ENCODE measurements at places on chromosomes 2 and 18.

DNA sequence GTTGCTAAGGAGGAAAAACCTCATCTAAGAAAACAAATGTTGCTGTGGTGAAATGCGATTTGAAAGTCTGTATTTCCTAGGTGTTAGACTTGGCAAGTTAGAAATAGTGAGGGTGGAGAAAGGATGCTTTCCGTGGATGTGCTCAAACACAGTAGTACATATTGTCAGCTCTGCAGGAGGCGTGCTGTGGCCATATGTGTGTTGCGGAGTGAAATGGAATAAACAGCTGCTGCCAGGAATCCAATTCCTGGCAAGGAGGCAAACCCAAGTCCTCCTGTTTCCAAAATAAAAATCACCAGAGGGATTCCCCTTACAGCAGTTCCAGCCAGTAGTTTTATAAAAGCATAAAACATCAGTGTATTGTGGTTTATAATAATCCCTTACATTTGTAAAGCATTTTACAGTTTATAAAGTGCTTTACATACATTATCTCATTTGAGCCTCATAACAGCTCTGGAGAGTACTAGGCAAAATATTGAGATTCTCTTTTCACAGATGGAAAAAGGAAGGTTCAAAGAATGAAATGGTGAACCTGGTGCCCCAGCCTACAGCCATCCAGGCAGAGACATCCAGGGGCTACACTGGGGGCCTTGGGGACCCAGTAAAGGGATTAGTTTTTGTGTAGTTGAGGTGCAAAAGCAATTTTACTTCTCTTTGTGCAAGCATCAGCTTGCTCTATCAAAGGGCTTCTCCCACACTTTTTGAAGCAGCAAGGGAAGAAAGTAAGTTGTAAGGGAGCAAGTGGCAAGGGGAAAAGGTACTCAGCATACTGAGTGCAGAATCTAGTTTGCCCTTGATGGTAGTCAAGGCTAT is 206.0 kb downstream of the AGPS start:
- no peak for DNase-seq

DNA sequence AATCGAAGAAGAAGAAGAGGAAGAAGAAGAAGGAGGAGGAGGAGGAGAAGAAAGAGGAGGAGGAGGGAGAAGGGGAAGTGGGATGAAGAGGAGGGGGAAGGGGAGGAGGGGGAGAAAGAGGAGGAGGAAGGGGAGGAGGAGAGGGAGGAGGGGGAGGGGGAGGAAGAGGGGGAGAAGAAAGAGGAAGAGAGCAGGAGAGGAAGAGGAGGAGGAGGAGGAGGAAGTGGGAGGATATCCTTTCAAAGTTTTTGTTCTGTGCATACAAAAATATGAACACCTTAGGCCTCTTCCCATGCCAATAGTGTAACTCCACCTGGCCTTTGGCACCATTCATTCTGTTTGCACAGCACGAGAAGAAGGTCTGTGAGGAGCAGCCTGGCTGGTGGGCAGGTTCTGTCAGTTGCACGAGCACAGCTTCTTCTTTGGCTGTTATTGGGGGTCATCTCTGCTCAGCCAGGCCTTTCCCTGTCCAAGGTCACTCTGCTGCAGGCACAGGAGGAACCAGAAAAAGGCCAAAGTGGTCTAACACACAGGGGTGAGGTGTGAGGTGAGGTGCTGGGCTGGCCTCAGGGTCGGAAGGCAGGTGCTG is 25.8 kb upstream of the PLB1 start:
- DNase-seq, result no peak

- DNase-seq, result no peak
Measured at GRCh38 chr2:20093263-20094141, 42.1 kb upstream of the LAPTM4A start.

DNA sequence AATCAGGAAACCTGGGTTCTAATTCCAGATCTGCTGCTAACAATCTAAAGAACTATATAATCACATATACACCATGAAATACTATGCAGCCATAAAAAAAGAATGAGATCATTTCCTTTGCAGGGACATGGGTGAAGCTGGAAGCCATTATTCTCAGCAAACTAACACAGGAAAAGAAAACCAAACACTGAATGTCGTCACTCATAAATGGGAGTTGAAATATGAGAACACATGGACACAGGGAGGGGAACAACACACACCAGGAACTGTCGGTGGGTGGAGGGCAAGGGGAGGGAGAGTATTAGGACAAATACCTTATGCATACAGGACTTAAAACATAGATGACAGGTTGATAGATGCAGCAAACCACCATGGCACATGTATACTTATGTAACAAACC is 33.2 kb downstream of the CDH2 start:
- DNase-seq, result no peak

GRCh38 chr2:80548469-80548868 is 243.9 kb upstream of the LRRTM1 start:
- DNase-seq, result no peak

- no peak for DNase-seq
Measured at GRCh38 chr2:16626497-16626896, 39.1 kb downstream of the CYRIA start.
